ENCODE measurements at places on chromosomes 5 and 9.

- DNase-seq: no peak
Observed at GRCh38 chr9:14331120-14331519, 17.2 kb upstream of the NFIB start.

DNA sequence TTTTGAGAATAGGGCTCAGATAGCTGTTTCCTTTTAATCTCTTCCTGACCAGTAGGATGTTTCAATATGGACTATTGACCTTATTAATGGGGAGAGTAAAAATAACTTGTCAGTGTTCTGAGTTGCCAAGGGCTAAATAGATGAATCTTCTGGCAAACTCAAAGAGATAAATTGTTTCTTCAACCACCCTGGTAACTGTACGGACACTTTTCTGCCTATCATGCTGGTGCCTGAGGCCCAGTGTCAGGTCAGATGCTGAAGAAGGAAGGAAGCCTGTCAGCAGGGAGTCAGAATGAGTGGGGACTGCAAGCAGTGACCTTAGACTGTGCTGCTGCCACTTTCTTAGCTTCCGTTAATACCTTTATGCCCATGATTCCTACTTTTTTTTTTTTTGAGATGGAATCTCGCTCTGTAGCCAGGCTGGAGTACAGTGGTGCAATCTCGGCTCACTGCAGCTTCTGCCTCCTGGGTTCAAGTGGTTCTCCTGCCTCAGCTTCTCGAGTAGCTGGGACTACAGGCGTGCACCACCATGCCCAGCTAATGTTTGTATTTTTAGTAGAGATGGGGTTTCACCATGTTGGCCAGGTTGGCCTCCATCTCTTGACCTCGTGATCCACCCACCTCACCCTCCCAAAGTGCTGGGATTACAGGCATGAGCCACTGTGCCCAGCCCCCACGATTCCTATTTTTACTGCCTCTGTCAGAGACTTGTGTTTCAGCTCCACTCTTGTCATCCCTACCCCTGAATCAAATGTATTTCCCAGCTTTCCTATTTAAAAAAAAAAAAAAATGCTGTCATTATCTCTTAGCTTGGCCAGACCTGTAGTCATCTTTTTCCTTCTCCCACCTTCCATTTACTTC is 33.7 kb downstream of the TGFBR1 start:
- no peak for DNase-seq

DNA sequence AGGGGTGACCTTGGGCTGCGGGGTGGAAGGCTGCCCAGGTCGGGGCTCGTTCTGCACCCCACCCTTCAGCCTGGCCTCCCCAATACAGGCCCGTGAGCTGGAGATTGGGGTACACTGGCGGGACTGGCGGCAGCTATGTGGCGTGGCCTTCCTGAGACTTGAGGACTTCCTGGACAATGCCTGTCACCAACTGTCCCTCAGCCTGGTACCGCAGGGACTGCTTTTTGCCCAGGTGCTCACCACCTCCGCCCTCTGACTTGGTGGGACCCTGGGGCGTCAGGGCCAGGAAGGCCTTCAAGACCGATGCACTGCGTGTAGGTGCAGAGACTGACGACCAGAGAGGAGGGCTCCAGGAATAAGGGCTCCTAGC is 10.5 kb downstream of the ZDHHC12 start:
- no peak for DNase-seq

- DNase-seq: peak; percentile 75
Observed at GRCh38 chr9:128438343-128439109, 17.3 kb upstream of the ODF2 start.

- DNase-seq: no peak
Observed at GRCh38 chr5:40606077-40606765, 73.5 kb upstream of the PTGER4 start.

- no peak for DNase-seq
Observed at GRCh38 chr9:138103111-138103848, 225.7 kb downstream of the CACNA1B start.

GRCh38 chr5:65037831-65038815 is 269.4 kb downstream of the CWC27 start:
- DNase-seq: no peak

DNA sequence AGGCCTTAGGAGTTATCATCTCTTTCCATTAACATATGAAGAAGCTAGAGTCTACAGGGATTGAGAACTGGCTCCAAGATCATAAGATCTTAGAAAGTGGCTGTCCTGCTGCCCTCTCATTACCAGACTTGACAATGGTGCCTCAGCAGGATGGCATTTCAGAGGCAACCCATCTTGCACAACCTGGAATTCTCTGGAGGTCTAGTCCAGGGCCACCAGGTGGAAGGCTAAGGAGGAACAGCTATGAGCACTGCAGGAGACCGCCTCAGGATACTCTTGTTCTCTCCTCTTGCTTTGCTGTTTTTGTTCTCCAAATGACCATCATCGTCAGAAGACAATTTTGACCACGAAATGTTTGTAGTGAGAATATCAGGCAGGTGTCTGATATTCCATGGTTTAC is 322.6 kb downstream of the FBXL17 start:
- DNase-seq: no peak

- DNase-seq: no peak
Observed at GRCh38 chr9:126386088-126386487, 59.5 kb downstream of the MVB12B start.

- peak; percentile 72 for DNase-seq
Observed at GRCh38 chr9:6354072-6354686, 26.0 kb downstream of the TPD52L3 start.

DNA sequence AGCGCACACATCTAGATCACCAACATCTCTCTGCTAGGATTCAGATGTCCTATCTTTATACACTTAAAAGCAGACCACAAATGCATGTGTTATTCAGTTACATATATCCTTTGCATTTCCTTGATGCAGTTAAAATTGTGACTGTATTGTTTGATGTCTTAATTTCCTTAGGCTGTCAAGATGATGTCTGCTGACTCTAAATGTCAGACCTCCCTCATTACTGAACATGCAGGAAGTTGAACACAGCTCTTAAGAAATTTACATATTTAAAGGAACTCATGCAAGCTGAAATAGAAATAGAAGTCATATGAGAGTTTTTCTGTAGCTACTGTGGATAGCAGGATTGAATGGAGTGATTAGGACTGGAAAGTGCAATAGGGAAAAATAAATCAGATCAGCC is 336.5 kb upstream of the SEMA6A start:
- no peak for DNase-seq

DNA sequence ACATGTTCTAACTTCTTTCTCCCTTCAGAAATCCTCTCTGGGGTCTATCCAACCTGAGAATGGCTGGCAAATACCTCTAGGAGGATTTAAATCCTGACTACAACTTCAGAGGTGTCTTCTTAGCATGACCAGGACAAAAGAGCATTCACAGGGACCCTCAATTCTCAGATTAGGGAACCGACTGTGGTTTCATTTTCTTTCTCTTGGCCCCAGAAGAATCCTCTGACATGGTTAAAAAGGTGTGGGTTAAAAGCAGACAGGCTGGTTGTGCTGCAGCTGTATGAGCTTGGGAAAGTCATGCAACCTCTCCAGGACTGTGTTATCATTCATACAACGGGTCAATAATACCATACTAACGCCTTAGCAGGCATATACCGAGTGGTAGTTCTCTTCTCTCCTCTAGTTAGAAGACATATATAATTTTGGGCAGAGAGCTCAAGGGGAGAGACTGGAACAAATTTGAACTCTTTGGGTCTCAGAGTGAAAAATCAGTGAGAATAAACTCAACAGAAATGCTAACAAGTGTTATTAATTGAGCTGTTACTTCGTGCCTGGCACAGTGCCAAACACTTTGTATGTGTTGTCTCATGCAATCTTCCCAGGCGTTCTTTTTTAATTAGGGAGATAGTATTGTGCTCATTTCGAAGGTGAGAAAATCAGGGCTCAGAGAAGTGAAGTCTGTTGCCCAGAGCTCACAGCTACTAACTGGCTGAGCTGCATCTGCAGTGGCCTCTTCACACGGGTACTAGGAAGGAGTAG is 35.2 kb downstream of the INSYN2B start:
- no peak for DNase-seq

- peak; percentile 85 for DNase-seq
Observed at GRCh38 chr9:83649515-83649914, 26.6 kb downstream of the IDNK start.

GRCh38 chr5:143010351-143010750 is 240.2 kb downstream of the ARHGAP26 start:
- DNase-seq: no peak

DNA sequence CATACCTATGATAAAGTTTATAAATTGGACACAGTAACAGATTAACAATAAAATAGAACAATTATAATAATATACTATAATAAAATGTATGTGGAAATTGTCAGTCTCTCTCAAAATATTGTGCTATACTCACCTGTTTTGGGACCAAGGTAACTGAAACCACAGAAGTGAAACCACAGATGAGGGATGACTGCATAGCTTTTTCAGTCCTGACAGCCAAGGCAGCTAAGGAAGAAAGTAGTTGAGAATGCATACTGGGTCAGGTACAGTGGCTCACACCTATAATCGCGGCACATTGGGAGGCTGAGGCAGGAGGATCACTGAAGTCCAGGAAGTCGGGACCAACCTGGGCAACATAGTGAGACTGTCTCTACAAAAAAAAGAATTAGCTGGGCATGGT is 8.9 kb downstream of the SRP19 start:
- DNase-seq: no peak

GRCh38 chr5:147822686-147823491 is 8.6 kb downstream of the SPINK1 start:
- DNase-seq: peak; percentile 80

GRCh38 chr5:97847920-97848631 is 665.0 kb upstream of the RIOK2 start:
- no peak for DNase-seq

DNA sequence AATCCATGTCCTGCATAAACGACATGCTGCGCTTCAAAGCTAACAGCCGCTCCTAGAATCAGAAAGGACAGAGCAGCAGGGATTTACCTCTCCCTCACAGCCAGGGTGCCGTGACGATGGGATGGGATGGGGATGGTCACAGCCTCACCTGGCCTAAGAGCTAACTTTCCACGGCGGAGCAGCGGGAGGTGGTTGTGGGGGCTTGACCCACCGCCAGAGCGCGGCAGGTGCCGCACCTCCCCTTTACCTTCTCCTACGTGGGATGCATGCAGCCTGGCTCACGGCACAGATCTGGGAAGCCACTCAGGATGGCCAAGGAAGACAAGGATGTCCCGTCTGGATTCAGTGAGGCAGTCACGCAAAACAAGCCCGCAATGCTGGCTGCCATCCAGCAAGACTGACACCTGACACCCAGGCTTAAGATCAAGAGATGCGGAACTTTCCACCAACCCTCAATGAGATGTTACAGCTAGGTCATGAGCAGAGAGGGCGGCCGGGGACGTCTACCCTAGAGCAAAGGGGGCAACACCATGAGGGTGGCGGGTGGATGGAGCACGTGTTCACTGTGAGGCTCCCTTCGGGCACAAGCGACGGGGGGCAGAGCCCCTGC is 5.8 kb downstream of the BRD9 start:
- no peak for DNase-seq

DNA sequence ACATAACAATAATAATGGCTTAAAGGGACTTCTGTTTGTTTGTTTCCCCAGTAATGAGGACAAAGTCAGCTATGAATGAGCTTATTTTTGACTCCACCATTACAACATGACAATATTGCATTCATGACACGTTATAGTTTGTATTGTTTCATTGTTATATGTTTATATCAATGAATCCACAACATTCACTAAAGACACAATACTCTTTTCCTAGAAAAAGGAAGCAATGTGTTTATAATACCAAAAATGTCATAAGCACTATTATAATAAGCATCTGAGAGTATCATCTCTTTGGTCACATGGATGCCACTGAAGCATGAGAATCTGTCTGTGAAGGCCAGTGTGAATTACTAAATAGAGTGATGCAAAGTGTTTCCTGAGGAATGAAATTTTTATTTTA is 1026.9 kb upstream of the C9orf72 start:
- no peak for DNase-seq

DNA sequence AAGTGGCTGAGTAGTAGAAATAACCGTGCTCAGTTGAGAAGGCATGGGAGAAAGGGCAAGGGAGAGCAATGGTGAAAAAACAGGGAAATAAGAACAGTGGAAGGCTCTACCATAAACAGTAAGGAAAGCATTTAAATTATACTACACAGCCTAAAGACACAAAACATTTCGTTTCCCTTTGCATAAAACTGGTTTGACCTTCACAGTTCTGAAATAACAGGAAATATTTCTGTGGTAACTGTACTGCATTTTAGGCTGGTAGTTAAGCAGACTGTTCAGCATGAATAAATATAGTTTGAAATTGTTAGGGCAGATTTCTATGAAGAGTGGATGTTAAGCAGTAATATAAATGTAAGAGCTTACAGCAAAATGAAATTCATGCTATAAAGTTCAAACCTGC is 147.5 kb downstream of the CSNK1G3 start:
- DNase-seq: no peak

DNA sequence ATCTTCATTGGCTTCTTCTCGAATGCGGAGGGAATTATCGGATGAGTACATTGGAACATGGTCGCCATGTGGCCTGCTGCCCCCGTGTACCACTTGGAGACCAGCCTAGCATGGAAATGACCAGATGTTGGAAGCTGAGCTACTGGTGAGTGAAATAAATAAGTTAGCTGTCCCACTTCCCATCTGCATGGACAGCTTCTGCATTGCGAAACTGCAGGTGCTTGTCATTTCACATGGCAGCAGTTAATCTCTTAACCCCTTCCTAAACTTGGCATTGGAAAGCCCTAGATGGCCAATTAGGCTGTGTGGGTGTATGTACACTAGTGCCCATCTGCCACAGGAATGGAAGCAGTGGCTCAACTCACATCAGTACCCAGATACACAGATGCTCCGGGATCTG is 246.6 kb upstream of the IL12B start:
- DNase-seq: no peak

DNA sequence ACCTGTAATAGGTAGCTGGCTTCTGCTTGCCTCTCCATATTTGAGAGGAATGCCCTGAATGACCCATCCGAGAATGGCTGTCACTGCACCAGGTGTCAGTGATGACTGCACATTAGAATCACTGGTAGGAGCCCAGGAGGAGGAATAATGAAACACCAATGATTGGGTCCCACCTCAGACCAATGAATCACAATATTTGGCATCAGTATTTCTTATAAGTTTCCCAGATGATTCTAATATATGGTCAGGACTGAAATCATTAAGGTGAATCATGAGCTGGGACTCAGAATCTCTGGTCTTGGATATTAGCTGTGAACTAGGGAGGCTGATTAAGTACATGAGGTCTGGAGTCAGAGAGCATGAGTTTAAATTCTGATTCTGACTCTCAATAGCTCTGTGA is 23.4 kb downstream of the ARSB start:
- DNase-seq: no peak

GRCh38 chr5:45695804-45696156 is 400 bp downstream of the HCN1 start:
- no peak for DNase-seq

All from hematopoietic multipotent progenitor cell treated with erythropoietin and hydrocortisone succinate and interleukin-3 and kit ligand, for 8 days (in vitro differentiated cells).